Gastroesophageal sphincter (tissue), 4 donors: ENCODE measurements at places on chromosomes 13 and 19. TPM values are rescaled to one million over a fixed set of nuclear protein-coding genes. Genes with fewer than 3 reads are reported as not detected.

GRCh38 chr19:7815325-7815724, 14.7 kb upstream of the EVI5L start:
- ATAC-seq: no peak

GRCh38 chr19:3968556-3969434, 2.1 kb downstream of the DAPK3 start:
- peak; percentile 87 for ATAC-seq

DNA sequence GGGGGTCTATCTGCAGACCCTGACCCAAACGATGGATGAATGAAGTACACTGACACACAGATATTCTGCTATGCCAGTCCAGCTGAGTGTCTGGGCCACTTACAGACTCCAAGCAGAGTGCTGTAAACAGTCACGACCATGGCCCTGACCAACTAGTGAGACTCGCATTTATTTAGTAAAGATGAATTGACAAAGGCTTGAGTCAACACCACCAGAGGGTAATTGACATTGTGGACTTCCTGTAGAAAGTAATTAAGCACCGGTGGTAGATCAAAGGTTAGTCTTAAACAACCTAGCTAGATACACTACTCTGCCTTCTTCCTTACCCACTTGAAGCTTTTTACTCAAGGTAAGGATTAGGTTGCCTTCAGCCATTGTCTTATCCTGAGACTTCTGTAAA, 63.4 kb upstream of the KPNA3 start:
- ATAC-seq: no peak

DNA sequence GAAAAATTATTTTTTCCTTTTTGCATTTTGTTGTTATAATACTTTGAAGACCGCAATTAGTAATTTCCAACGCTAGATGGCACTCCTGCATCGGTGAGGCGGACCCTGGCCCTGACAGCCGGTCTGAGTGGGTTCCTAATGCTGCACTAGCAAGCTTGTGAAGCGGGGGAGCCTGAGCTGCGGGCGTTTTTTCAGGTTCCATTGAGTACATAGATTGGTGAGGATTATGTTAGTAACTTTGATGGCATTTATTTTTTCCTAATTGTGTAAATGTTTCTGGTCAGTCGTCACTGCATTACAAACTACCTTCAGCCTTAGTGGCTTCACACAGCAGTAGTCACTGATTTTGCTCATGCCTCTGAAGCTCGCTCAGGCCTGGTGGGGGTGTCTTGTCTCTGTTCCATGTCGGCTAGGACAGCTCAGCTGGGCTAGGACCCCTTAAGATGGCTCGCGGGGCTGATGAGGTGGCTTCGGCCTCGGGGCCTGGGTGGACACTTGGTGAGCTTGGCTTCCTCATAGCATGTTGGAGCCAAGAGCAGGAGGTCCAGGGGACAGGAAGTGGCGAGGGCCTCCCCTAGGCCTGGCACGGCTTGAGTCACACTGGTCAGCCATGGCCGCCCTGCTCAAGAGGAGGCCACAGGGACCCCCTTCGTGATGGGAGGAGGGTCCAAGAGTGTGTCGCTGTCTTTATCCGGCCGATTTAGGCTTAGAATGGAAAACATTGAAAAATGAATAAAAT, 25.0 kb downstream of the ERCC5 start:
- peak; percentile 61 for ATAC-seq

GRCh38 chr19:16077984-16078758, 1.9 kb downstream of the TPM4 start:
- ATAC-seq: no peak

DNA sequence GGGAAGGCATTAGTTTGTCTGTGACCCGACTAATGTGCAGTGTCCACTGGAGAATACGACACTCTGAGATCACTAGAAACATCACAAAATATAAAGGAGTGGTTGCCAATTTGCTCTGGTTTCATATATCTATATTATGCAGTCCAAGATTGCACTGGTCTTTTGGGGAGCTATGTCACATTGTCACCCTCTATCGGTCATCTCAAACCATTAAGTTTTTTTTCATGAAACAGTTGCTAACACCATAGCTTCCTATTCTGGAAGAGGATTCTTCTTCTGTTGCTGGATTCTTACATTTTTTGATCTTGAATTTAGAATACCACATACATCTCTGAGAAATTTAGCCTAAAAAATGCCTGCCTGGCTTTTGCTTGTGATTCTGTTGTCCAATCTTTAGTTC, 168.6 kb downstream of the LACC1 start:
- ATAC-seq: no peak

GRCh38 chr13:35765941-35766340, 289.5 kb upstream of the MAB21L1 start:
- no peak for ATAC-seq

DNA sequence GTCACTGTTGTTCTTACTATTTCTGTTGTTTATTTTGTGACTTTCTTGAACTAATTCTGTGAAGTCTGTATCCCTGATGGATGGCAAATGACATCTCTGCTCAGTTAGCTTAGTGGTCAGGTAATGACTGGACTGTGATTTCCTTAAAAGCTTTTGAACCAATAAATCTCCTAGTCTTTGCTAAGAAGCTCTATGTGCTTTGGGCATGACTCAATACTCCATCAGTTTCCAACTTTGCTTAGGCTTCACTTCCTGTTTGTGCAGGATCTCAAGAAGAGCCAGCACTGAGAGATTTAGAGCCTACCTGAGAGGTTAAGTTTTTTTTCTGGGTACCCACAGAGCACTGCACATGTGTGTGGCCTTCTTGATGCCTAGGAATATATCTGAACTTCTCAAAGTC, 329.7 kb upstream of the HTR2A start:
- ATAC-seq: no peak

DNA sequence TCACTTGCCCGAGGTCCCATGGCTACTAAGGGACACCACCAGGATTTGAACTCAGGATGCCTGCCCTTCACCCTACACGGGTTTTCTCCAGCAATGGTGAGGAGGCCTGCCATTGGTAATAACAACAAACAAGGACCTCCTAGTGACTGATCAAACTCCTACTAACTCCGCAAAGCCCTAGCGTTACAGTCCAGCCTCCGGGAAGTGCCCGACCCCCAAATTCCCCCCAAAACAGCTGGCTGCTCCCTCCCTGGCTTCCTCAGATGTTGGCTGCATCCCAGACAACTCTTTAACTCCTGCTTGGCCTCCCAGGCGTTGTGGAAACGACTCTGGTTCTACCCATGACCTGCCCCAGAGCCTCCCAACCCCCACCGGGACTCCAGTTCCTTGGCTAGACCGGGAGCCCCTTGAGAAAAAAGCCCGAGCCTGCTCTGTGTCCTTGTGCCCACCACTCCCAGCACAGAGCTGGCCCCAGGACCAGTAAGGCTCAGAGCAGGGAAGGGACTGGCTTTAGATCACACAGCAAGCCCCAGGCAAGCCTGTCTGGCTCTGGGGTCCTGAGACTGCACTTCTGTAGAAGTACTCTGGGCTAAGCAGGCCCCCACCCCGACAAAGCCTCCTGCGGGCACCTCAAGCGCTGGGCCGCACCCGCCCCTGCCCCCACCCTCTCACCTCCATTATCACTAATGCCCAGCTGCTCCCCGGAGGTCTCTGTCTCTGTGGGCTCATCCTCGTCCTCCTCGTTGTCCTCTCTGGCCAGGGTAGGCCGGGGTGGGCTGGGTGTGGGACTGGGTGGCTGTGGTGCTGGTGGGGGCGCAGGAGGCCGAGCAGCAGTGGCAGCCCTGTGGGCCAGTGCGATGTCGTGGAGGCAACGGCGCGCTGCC, 4.7 kb downstream of the AKT1S1 start:
- ATAC-seq: no peak

GRCh38 chr19:16579381-16579780, 7.2 kb upstream of the SLC35E1 start:
- no peak for ATAC-seq

- ATAC-seq: no peak
Measured at GRCh38 chr19:46022061-46022430, 807 bp downstream of the PGLYRP1 start.

DNA sequence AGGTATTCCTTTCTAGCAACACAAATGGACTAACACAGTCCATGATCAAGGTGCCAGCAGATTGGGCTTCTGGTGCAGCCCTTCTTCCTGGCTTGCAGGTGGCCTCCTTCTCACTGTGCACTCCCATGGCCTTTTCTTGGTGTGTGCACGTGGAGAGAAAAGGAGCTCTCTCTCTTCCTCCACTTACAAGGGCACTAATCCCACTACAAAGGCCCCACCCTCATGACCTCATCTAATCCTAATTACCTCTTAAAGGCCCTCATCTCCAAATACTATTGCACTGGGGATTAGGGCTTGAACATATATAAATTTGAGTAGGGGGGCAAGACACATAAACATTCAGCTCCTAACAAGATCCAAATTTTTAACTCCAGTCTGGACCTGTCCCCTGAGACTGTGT, 19.7 kb upstream of the FARP1 start:
- ATAC-seq: no peak

- ATAC-seq: peak; percentile 84
Measured at GRCh38 chr19:13277104-13277809, 127.0 kb downstream of the IER2 start.

- no peak for ATAC-seq
Measured at GRCh38 chr19:41932259-41932719, 4.0 kb upstream of the ERFL start.

DNA sequence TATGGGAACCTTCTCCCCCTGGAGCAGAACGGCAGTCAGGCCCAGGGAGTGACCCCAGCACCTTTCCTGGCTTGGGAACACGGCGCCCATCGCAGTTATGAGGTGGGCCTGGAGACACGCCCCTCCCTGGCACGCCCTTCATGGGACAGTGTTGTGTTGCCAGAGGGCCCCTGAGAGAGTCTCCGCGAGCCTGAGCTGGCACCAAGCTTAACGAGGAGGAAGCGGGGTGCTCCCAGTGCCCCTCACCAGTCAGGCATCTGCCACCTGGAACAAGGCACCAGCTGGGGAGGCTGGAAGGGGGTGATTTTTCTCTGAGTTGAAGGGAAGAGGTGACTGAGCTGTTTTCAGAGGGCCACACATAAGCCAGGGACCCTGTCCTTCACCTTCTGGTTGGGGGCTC, 180.6 kb downstream of the KDM4B start:
- ATAC-seq: no peak

- ATAC-seq: peak; percentile 14
Measured at GRCh38 chr19:11338569-11339253, 746 bp downstream of the RAB3D start.

Gene BRSK1
- 19.8 TPM for total RNA-seq

Gene LRG1
- not detected for total RNA-seq
